Smooth muscle cell of the brain vasculature (primary cell): ENCODE measurements at places on chromosomes 12 and 14.

DNA sequence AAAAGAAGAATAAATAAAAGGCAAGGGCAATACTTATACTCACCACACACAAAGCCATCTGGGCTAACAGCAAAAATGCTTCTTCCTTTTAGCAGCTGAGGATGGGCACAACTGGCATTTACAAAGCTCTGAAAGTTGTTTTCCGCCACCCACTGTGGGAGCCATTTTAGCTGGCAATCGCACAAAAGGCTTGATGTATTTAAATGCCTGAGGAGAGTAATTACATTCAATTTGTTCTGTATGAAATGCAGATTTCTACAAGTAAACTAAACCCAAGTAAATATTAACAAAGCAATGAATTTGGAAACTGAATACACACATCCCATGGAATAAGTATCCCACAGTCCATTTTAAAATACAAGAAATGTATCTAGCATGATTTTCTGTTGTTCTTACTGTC is 37.5 kb downstream of the LRIG3 start:
- no peak for DNase-seq

DNA sequence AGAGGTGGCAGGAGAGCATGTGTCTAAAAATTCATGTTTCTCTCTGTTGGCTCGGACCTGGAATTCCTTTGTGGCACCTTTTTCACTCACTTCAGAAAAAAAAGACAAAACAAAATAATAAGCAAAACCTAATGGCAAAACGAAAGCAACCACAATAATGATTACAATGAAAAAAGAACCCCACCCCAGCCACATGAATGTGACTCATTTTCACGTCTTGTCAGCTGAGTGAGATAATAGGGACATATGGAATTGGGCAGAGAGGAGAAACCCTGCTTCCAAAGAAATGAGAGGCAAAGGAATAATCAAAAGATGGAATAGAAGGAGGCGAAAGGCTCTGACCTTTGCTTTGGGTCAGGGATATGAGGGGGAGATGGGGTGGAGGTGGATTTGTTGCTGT is 143.4 kb downstream of the SLC8A3 start:
- no peak for DNase-seq

- no peak for DNase-seq
Measured at GRCh38 chr14:101525640-101526527, 35.4 kb upstream of the DIO3 start.

DNA sequence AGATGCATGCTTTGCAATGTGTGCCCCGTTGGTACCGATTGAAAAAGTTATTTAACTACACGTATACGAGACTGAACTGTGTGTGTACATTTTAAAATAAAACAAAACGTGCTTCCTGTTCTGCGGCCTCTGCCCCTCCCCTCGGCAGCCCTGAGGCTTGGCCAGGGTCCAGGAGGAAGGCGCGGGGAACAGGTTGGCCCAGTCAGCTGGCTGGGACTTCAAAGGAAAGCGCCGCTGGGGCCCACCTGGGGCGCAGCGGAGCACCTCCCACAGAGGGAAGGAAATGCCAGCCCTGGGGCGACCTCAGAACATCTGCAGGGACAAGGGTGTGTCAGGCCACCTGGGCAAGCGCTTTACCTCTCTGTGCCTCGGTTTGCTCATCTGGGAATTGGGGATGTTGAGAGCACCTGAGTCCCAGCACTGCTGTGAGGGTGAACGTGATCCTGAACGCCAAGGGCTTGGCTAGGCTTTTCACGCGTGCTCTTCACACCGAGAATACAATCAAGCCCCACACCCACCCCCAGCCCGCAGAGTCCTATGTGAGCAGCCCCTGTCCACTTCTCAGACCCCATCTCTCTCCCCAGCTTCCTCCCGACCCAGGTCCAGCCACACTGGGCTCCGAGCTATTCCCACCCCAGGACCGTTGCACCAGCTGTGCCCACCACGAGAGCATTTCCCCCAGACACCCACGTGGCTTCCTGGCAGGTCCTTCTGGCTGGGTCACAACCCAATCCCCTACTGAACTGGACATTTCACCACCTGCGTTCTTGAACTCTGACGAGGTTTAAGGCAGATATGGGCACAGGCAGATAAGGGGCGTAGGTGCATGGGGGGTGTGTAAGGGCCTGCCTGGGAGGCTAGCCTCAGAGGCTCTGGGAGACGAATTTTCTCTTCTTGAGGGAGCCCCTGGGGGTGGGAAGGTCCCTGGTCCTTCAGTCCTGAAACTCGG is 41.9 kb upstream of the NCOR2 start:
- DNase-seq: no peak

DNA sequence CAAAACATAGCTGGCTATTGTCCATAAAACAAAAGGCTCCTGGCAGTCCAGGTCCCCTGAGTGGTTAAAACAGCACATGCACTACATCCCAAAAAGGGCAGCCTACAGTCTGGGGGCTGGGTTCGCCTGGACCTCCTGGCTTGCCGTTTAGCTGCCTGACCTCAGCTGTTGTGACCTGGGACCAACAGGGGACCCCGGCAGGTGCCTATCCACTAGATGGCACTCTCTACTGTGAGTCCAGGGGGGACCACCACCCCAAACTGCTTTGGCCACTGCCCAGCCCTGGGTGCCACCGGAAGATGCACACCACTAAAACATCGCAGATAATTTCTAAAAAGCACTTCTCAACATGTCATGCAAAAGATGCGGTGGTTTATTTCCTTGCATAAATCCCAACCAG is 2.9 kb upstream of the RTL1 start:
- DNase-seq: no peak

DNA sequence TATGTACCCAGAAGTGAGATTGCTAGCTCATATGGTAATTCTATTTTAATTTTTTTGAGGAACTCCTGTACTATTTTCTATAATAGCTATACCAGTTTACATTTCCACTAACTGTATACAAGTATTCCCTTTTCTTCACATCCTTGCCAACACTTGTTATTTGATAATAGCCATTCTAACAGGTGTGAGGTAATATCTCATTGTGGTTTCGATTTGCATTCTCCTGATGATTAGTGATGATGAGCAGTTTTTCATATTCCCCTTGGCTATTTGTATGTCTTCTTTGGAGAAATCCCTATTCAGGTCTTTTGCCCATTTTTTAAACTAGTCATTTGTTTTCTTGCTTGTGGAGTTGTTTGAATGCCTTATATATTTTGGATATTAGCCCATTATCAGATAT is 121.3 kb downstream of the BBS10 start:
- DNase-seq: no peak

GRCh38 chr12:22488478-22488877 is 55.9 kb downstream of the C2CD5 start:
- no peak for DNase-seq

DNA sequence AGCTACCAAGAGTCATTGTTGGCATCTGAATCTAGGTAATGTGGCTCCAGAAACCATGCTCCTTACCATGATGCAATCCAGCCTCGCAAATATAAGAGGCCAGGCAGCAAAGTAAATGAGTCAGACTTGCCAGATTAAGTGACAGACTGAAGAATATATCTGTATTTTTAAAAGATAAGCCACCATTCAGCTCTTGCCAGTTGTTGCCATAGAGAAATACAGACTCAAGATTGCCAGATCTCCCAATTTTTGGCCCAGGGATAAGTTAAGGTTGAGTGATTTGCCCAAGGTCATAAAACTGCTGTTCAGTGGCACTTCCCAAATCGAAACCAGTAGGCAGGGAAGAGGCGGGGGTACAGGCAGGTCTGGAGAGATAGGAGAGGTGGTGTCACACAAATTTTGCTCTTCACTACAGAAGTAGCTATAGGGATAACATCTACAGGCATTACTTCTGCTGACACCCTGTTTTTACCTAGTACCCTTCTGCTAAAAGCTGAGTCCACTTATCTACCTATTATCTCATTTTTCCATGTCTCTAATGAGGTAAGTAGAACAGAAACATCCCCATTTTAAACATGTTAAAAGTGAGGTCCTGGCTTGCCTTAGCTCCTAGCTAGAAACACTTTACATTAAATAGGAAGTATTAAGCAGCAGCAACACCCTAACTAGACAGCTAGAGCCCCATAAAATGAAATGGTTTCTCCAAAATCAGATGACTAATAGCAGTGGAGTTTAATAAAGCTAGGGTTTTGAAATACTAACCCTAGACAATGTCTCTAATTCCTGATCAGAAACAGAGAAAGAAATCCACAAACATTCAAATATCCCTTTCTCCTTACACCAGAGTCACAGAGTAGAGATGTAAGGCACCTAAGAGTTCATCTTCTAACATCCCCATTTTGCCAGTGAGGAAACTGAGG is 19.5 kb downstream of the DCAF5 start:
- no peak for DNase-seq

DNA sequence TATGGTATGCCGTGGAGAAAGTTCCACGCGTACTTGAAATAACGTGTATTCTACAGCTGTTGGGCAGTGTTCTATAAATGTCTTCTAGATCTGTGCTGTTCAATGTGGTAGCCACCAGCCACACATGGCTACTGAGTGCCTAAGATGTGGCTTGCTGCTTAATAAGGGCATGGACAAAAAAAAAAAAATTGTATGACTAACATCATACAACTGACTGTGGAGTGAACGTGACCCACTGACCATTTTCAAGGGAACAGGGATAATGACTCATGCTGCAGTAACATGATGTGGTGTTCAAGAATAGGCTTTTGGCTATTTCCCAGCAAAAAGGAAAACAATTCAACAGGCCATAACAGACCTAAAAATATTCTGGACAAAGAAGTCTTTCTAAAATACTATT is 13.0 kb downstream of the ATG14 start:
- peak; percentile 86 for DNase-seq

DNA sequence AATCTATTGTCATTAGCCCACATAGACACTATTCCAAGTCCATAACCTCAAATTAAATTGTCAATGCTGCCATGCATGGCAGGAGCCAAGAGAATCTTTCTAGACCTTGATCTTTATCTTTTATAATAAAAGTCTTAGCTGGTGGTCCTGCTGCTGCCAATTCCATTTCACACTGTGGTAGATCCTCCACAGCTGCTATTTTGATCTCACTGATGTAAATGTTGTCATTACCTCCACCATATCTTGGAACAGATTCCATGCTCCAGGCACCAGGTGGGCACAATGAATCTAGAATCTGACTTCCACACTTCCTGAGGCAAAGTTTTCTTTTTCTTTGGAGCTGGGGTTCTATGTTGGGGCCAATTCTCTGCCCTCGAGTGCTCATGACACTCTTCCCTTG is 161.2 kb downstream of the TMTC3 start:
- no peak for DNase-seq

- no peak for DNase-seq
Measured at GRCh38 chr12:77594366-77594765, 236.3 kb upstream of the NAV3 start.

GRCh38 chr12:123265851-123266678 is 5.6 kb downstream of the CDK2AP1 start:
- no peak for DNase-seq

DNA sequence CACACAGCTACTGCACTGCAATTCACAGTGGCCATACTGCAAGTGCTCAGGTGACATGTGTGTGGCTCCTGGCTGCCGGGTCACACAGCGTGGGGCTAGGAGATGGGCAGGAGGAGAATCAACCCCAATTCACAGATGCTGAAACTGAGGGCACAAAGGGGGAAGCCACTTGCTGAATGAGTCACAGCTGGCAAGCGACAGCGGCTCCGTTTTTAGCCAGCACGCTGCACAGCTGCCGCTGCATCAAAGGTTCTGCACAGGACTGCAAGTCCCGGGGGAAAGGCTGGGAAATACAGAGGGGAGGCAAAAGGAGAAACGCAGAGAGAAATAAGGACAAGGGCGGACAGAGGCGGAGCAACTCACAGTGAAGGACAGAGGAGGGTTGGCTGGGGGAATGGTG is 57.9 kb downstream of the KDM2B start:
- no peak for DNase-seq
